ENCODE measurements at places on chromosomes 7 and 10. TPM values are rescaled to one million over a fixed set of nuclear protein-coding genes. Genes with fewer than 3 reads are reported as not detected.
A peak's percentile ranks its signal among the peaks of the same experiment; 100 is the strongest.

ITPRID1 gene
- total RNA-seq = not detected

DNA sequence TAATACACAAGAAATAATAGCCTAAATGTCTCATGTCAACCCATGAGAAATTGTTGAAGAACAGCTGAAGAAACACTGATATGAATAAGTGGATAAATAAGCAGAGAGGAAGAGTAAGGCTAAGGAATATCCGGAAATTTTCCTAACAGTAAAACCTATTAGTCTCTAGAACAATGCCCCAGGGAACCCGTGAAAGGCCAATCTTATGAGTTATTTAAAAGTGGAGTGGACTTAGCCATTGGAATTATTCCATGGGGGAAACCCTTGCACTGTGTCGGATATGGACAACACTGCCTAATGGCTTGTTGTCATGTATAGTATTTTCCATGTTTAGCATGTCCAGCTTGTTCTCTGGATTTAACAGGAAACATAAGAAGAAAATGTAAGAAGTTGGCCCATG lies 217.2 kb upstream of the PLXNA4 start:
- no peaks in the 10 kb centered on the region for H3K4me1 ChIP-seq
- no peak overlapping the region for H3K27ac ChIP-seq
- H3K27me3 ChIP-seq = no peaks in the 10 kb centered on the region

SKIDA1 gene
- total RNA-seq = 1.0 TPM

DNA sequence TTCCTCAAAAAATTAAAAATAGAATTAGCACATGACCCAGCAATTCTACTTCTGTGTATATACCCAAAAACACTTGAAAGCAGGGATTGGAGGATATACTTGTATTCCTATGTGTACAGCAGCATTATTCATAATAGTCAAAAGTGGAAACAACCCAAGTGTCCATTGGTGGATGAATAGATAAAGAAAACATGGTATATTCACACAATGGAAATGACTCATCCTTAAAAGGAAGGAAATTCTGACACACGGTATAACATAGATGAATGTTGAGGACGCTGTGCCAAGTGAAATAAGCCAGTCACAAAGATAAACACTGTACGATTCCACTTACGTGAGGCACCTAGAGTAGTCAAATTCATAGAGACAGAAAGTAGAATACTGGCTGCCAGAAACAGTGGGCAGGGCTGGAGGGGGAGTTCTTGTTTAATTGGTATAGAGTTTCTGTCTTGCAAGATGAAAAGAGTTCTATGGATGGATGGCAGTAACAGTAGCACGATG lies 26.6 kb upstream of the KAT6B start:
- no peak for DNase-seq
- H3K27ac ChIP-seq = no peak overlapping the region
- no peaks in the 10 kb centered on the region for H3K4me1 ChIP-seq
- H3K27me3 ChIP-seq = peaks cover 11% of the 10 kb centered on the region

ACSM6 gene
- not detected for total RNA-seq

ABCB4 gene
- 0.27 TPM for total RNA-seq

DNA sequence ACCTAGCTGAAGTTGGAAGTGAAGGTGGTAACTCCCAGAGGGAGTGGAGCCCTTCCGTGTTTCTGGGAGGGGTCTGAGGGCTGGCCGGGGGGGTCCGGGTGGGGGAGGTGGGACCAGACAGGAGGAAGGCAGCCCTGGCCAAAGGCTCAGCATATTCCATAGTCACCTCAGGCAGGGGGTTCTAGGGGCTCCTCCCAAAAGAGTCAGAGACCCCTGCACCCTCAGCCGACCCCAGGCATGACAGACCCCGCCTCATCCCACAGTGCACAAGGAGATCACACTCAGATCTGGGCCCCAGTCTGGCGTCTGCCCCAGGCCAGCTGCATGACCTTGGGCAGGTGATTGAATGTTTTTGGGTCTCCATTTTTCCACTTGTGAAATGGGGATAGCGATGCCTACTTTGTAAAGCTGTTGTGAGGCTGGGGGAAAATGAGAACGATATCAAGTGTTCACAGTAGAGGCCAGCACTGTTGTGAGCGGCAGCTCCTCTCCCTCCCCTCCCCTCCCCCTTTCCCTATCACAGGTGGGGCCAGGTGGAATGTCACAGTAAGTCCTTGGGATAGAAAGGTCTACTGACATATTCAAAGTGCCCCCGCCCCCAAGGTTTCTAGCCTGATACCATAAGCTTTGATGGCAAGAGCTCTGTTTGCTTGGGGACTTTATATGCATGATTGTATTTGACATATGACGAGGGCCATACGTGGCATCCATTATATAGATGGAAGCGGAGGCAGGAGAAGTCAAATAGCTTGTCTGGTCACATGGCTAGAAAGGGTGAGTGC lies 33.3 kb downstream of the DNAJB12 start:
- H3K4me3 ChIP-seq = peak overlapping the region; percentile 25
- peak; percentile 80 for DNase-seq

GRCh38 chr7:131147604-131148003 lies 180.1 kb upstream of the MKLN1 start:
- no peak overlapping the region for H3K27ac ChIP-seq
- no peaks in the 10 kb centered on the region for H3K36me3 ChIP-seq
- no peak overlapping the region for H3K4me3 ChIP-seq
- DNase-seq = no peak

- no peaks in the 10 kb centered on the region for H3K36me3 ChIP-seq
- no peaks in the 10 kb centered on the region for H3K4me1 ChIP-seq
- no peaks in the 10 kb centered on the region for H3K27me3 ChIP-seq
- H3K4me3 ChIP-seq = no peak overlapping the region
- DNase-seq = no peak
Measured at GRCh38 chr7:77282897-77283296, 83.3 kb upstream of the FGL2 start.

- no peaks in the 10 kb centered on the region for H3K27me3 ChIP-seq
- no peaks in the 10 kb centered on the region for H3K4me1 ChIP-seq
Measured at GRCh38 chr7:98930464-98930863, 52.1 kb downstream of the TRRAP start.

DNA sequence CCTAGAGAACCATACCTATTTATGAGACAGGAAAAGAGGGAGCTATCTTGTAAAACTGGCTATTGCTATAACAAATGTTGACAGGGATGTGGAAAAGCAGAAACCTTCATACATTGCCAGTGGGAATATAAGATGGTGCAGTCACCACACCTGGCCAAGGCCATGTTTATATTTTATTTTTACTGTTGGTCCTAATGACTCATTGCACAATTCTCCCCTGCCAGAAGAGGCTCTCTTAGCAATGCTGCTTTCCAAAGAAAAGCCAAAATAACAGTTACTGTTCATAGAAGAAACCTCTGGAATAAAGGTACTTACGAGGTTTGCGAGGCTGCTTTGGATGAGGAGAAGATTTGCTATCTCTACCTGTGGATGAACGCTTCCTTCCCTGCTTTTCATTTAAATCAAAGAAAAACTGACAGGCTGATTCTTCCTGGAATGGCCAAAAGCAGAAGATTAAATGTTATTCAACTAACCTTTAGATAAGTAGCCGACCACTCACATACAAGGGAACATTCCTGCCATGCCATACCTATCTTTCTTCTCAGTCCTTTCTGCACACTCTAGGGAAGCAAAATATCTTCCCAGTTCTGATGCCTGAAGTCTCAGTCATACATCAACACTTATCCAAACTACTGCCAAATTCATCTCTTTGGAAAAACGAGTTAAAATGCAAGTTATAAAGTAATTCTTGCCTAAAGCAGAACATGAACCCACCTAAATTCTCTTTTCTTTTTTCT lies 16.3 kb upstream of the CHUK start:
- H3K27me3 ChIP-seq = no peaks in the 10 kb centered on the region
- no peak for DNase-seq
- no peak overlapping the region for H3K4me3 ChIP-seq
- peaks cover 68% of the 10 kb centered on the region for H3K36me3 ChIP-seq

MYO3A gene
- total RNA-seq = not detected

DNA sequence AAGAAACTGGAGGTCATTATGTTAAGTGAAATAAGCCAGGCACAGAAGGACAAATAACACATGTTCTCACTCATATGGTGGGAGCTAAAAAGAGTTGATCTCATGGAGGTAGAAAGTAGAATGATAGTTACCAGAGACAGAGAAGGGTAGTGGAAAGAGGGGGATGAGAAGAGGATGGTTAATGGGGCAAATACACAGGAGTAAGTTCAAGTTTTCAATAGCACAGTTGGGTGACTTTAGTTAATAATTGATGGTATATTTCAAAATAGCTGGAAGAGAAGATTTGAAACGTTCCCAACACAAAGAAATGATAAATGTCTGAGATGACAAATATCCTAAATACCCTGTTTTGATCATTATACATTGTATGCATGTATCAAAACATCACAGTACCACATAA lies 261.8 kb downstream of the THSD7A start:
- no peaks in the 10 kb centered on the region for H3K36me3 ChIP-seq
- H3K4me1 ChIP-seq = no peaks in the 10 kb centered on the region
- no peak overlapping the region for H3K27ac ChIP-seq

COL17A1 gene
- 0.29 TPM for total RNA-seq

DNA sequence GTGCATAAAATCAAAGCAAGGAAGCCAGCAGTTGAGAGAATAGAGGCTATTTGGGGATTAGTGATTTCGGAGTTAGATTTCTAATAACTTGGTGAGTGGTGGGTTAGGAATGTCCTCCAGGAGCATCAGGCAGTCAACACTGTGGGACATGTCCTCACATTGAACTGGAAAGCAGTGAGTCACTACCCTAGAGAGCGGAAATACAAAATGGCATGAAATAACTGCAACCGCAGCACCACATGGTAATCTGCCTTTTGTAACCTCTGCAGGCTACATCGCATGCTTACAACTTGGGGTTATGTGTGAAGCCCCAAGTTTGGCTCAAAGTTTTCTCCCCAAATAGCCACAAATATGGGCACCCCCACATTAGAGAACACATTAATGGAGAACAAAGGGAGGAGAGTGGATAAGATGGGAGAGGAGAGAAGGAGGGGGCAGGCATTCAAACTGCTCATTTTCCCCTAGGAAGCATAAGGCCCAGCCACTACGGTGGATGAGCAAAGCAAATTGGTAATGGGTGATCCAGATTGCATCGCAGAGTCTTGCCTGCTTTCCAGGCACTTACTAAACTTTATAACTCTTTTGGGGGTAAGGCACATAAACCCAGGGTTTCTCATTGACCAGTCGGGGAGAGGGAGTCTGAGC lies 22.0 kb upstream of the SLF2 start:
- H3K4me1 ChIP-seq = no peaks in the 10 kb centered on the region
- H3K27ac ChIP-seq = no peak overlapping the region
- DNase-seq = no peak
- no peak overlapping the region for H3K4me3 ChIP-seq
- H3K27me3 ChIP-seq = peaks cover 2% of the 10 kb centered on the region
- H3K36me3 ChIP-seq = no peaks in the 10 kb centered on the region

GRCh38 chr7:111911166-111911961 lies 294.8 kb downstream of the DOCK4 start:
- H3K27me3 ChIP-seq = no peaks in the 10 kb centered on the region
- DNase-seq = no peak
- H3K4me1 ChIP-seq = no peaks in the 10 kb centered on the region
- no peaks in the 10 kb centered on the region for H3K36me3 ChIP-seq
- no peak overlapping the region for H3K4me3 ChIP-seq

DNA sequence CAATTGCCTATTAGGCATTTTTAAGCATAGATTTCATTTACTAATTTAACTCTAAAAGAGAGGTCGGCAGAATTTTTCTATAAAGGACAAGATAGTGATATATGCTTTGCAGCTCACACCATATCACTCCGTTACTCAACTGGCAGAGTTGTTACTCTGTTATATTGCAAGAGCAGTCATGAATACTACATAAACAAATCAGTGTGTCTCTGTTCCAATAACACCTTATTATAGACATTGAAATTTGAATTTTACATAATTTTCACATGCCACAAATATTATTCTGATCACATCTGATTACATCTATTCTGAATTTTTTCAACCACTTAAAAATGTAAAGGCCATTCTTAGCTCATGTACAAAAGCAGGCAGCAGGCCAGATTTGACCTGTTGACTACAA lies 853.9 kb upstream of the LRRTM3 start:
- H3K36me3 ChIP-seq = no peaks in the 10 kb centered on the region
- H3K4me1 ChIP-seq = no peaks in the 10 kb centered on the region
- no peak overlapping the region for H3K27ac ChIP-seq
- no peaks in the 10 kb centered on the region for H3K27me3 ChIP-seq
- DNase-seq = no peak

GPR141 gene
- not detected for total RNA-seq

DNA sequence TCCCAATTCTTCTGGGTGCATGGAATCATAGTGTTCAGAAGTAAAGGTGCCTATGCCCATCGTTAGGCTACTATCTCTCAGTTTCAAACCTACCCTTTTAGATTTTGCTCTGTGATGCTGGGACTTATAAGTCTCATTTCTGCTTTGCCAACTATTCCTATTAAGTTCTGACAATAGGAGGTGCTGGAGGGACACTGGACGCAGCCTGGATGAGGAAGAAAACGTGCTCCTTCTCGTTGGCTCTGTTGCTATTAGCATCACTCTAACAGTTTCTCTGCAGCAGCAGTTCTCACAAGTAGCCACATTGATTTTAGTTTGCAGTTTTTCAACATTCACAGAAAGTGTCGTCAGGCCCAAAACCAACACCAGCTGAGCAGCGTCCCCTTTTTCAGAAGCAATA lies 72.4 kb downstream of the ABCC2 start:
- no peaks in the 10 kb centered on the region for H3K36me3 ChIP-seq
- DNase-seq = no peak
- H3K4me1 ChIP-seq = no peaks in the 10 kb centered on the region
- H3K27ac ChIP-seq = no peak overlapping the region

GRCh38 chr10:89566992-89567391 lies 31.6 kb upstream of the SLC16A12 start:
- H3K4me1 ChIP-seq = no peaks in the 10 kb centered on the region
- H3K36me3 ChIP-seq = no peaks in the 10 kb centered on the region
- H3K27ac ChIP-seq = no peak overlapping the region
- no peak for DNase-seq
- H3K27me3 ChIP-seq = peaks cover 4% of the 10 kb centered on the region

DNA sequence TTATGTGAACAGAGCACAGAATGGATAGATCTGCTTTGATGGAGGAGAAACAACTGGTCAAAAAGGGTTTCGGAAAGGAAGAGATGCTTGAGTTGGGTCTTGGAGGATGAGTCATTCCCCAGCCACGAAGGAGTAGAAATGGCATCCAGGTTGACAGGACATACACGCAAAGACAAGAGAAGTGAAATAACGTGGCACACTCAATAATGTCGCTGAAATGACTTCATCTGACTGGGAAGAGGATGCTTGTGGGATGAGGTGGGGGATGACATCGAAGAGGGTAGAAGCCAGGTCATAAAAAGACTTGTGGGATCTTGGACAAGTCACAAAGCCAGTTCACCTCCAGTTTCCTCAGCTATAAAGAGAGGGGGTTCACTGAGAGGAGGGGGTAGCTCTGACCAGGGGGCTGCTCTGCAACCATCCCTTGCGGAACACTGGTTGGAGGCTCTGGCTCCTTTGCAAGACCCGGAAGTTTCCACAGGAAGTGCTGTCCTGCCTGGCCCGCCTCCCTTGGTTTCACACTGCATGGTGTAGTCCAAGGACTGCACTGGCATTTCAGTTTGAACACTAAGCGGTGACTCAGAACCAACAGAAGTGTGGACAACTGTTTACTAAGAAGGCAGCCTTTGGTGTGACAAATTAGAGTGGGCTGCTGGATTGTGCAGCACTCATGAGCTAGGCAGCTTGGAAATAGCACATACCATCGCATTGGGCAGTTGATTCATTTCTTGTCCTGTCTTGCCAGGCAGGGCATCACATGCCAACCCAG lies 189.9 kb upstream of the ADO start:
- no peak for DNase-seq
- H3K27ac ChIP-seq = no peak overlapping the region
- no peaks in the 10 kb centered on the region for H3K36me3 ChIP-seq
- H3K4me1 ChIP-seq = no peaks in the 10 kb centered on the region

RBP4 gene
- total RNA-seq = 0.91 TPM

CCDC3 gene
- total RNA-seq = 0.04 TPM

GRCh38 chr10:131093346-131093745 lies 218.2 kb downstream of the TCERG1L start:
- no peak overlapping the region for H3K27ac ChIP-seq
- H3K4me1 ChIP-seq = no peaks in the 10 kb centered on the region
- DNase-seq = no peak

All from K562 (cell line).